ENCODE measurements at places on chromosomes 6 and 20.

GRCh38 chr6:114997813-114998292 is 655.0 kb upstream of the HS3ST5 start:
- no peak for DNase-seq
- no peak overlapping the region for H3K27ac ChIP-seq
- no peaks in the 10 kb centered on the region for H3K27me3 ChIP-seq
- no peak overlapping the region for H3K4me3 ChIP-seq
- H3K36me3 ChIP-seq: no peaks in the 10 kb centered on the region

- H3K27me3 ChIP-seq: no peaks in the 10 kb centered on the region
- no peaks in the 10 kb centered on the region for H3K36me3 ChIP-seq
- H3K4me1 ChIP-seq: no peaks in the 10 kb centered on the region
- no peak for DNase-seq
- H3K4me3 ChIP-seq: no peak overlapping the region
Observed at GRCh38 chr6:83432636-83433035, 1.8 kb upstream of the ME1 start.

GRCh38 chr20:40646361-40646760 is 42.7 kb downstream of the MAFB start:
- H3K4me3 ChIP-seq: no peak overlapping the region
- H3K4me1 ChIP-seq: no peaks in the 10 kb centered on the region
- no peaks in the 10 kb centered on the region for H3K36me3 ChIP-seq
- H3K27me3 ChIP-seq: no peaks in the 10 kb centered on the region
- H3K27ac ChIP-seq: no peak overlapping the region

DNA sequence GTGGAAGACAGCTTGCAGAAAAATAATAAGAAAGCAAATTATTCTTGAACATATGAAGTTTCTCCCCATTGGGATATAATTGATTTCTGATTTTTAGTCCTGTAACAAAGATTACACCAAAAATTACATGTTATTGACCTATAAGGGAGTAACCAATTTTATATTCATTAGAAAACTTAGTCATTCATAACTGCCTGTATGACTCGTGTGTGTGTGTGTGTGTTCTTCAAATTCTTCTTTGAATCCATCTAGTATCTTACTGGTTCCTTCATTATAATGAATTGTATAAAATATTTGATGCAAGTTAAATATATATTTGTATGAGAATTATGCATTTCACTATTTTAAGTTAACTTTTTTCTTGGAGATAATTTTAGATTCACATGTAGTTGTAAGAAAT is 310.4 kb downstream of the HAO1 start:
- H3K4me3 ChIP-seq: no peak overlapping the region
- no peak for DNase-seq
- no peak overlapping the region for H3K27ac ChIP-seq
- no peaks in the 10 kb centered on the region for H3K4me1 ChIP-seq
- H3K36me3 ChIP-seq: no peaks in the 10 kb centered on the region

GRCh38 chr20:23646106-23646873 is 8.5 kb upstream of the CST3 start:
- no peak for DNase-seq
- H3K36me3 ChIP-seq: no peaks in the 10 kb centered on the region
- H3K27me3 ChIP-seq: no peaks in the 10 kb centered on the region

DNA sequence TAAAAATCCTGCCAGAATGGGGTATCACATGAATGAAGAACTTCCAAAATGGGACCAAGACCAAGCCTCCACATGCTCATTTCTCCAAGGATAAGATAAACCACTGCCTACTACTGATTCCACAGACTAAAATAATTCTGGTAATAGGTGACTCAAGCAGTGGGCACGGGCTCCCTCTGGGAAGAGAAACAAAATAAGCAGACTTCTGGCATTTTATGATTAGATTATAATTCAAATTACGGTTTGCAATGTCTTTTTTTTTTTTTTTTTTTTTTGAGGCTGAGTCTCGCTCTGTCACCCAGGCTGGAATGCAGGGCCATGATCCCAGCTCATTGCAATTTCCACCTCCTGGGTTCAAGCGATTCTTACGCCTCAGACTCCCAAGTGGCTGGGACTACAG is 16.0 kb downstream of the UQCC1 start:
- H3K4me3 ChIP-seq: no peak overlapping the region
- no peaks in the 10 kb centered on the region for H3K27me3 ChIP-seq
- no peaks in the 10 kb centered on the region for H3K4me1 ChIP-seq
- H3K36me3 ChIP-seq: no peaks in the 10 kb centered on the region
- no peak for DNase-seq

DNA sequence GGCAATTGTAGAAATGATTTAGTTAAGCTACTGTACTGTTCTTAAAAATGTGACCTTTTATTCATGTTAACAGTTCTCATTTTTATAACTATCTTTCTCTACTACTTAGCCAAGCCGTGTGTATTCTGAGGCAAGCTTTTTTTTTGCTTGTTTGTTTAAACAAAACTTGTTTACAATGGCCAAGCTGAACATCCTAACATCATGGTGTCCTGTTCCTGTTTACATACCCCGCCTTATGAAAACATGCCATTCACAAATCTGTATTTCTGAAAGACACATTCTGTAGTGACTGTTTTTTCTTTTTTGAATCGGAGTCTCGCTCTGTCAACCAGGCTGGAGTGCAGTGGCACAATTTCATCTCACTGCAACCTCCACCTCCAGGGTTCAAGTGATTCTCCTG is 140.9 kb downstream of the NCOA3 start:
- no peak overlapping the region for H3K4me3 ChIP-seq
- no peaks in the 10 kb centered on the region for H3K27me3 ChIP-seq
- H3K36me3 ChIP-seq: peaks cover 3% of the 10 kb centered on the region
- DNase-seq: no peak
- H3K4me1 ChIP-seq: no peaks in the 10 kb centered on the region

DNA sequence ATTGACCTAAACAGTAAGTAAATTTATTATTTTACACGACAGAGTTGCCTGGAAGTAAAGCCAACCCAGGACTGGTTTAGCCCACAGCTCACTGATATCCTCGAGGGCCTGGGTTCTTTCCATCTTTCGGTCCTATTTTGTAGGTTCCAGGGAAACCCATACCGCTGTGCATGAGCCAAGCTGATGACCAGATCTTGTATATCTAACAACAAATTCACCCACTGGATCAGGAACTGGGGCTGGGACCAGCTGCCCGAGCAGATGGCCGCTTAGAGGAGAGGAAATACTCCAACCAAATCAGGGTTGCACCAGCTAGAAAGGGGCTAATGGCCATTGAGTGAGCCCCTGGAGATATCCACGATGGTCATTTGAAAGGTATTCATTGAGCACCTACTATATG is 139.2 kb downstream of the BACH2 start:
- H3K4me1 ChIP-seq: no peaks in the 10 kb centered on the region
- no peaks in the 10 kb centered on the region for H3K36me3 ChIP-seq
- no peaks in the 10 kb centered on the region for H3K27me3 ChIP-seq
- DNase-seq: no peak
- H3K4me3 ChIP-seq: no peak overlapping the region

GRCh38 chr6:1594445-1595200 is 15.1 kb upstream of the FOXC1 start:
- no peaks in the 10 kb centered on the region for H3K36me3 ChIP-seq
- no peak overlapping the region for H3K27ac ChIP-seq
- peaks cover 1% of the 10 kb centered on the region for H3K4me1 ChIP-seq
- H3K27me3 ChIP-seq: no peaks in the 10 kb centered on the region

- H3K27ac ChIP-seq: no peak overlapping the region
- no peaks in the 10 kb centered on the region for H3K27me3 ChIP-seq
- DNase-seq: no peak
- H3K4me1 ChIP-seq: no peaks in the 10 kb centered on the region
- no peak overlapping the region for H3K4me3 ChIP-seq
Observed at GRCh38 chr6:111147440-111147839, 60.1 kb downstream of the SLC16A10 start.

- H3K36me3 ChIP-seq: no peaks in the 10 kb centered on the region
- peaks cover 4% of the 10 kb centered on the region for H3K4me1 ChIP-seq
- H3K4me3 ChIP-seq: no peak overlapping the region
- no peak for DNase-seq
- no peaks in the 10 kb centered on the region for H3K27me3 ChIP-seq
- no peak overlapping the region for H3K27ac ChIP-seq
Observed at GRCh38 chr20:20741087-20742045, 28.9 kb upstream of the RALGAPA2 start.

- no peaks in the 10 kb centered on the region for H3K27me3 ChIP-seq
- H3K36me3 ChIP-seq: no peaks in the 10 kb centered on the region
- DNase-seq: no peak
- no peaks in the 10 kb centered on the region for H3K4me1 ChIP-seq
- H3K4me3 ChIP-seq: no peak overlapping the region
Observed at GRCh38 chr20:63087872-63088680, 81.3 kb upstream of the BHLHE23 start.

DNA sequence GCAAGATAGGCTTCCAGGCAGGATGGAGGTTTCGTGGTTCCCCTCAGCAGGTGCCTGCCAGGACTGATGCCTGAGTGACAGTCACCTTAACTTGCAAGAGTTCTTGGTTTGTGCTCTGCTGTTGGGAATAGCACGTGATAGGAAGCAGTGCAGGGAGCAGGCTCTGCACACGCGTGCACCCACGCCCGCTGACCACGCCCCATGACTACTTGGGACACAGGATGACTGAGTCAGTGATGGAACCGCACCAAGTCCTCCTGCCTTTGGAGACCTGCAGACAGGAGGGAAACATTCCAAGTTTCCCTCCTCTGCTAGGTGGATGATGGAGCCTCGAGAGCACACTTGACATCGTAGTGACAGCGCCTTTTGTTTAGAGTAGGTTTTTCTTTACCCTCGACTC is 164.2 kb downstream of the DTNBP1 start:
- H3K27ac ChIP-seq: no peak overlapping the region
- H3K36me3 ChIP-seq: peaks cover 57% of the 10 kb centered on the region
- H3K4me3 ChIP-seq: no peak overlapping the region
- no peaks in the 10 kb centered on the region for H3K27me3 ChIP-seq

DNA sequence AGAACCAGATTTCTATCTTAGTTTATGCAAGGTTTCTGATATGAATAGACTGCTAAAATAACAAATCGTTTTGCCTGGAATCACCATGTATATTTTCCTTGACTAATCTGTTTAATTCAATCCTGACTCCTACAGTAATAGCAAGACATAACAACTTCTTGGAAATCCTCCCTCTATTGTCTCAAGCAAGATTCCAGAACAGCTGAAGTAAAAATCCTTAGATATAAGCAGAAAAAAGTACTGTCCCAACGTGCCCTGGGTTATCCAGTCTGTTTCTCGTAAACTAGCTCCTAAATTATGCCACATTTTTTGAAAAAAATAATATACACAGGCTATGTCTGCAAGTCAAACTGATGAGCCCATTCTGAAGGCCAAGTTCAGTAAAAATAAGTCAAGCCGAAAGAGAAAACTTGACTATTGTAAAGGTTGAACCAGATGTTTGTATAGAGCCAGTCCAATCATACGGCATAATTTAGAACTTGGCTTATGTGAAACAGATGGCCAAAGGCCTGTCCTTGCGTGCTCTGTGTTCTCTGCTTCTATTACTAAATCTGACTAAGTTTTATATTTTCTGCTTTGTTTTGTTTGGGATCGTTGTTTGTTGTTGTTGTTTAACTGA is 341.6 kb upstream of the NRSN1 start:
- DNase-seq: no peak
- H3K4me3 ChIP-seq: no peak overlapping the region
- H3K27ac ChIP-seq: no peak overlapping the region
- H3K36me3 ChIP-seq: no peaks in the 10 kb centered on the region
- no peaks in the 10 kb centered on the region for H3K27me3 ChIP-seq

DNA sequence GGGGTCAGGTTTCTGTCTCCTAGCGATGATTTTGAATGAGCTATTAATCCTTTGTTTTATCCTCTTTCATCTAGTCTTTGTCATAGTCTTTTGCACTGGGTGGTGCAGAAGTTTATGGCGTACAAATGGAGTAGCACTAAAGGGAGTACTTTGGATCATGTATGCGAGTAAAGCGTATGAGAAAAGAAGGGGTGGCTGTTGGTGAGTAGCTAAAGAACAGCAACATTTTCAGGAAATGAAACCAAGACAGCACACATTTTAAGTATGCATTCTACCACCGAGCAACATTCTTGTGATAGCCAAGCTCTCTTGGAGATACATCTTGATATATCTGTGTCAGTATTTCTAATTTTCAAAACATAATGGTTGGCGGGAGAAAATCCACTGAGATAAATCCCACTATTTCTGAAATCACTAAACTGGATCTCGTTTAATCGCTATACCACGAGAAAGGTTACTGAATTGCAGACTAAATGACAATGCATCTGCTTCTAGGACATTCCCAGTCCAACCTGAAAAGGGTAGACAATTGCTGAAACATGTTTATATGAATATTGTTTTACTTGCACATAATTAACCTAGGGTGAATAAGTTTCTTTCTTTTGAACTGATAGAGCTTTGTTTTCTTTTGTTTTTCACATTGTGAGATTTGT is 196.1 kb downstream of the TRIM27 start:
- no peak for DNase-seq
- H3K4me3 ChIP-seq: no peak overlapping the region
- H3K36me3 ChIP-seq: no peaks in the 10 kb centered on the region
- no peaks in the 10 kb centered on the region for H3K4me1 ChIP-seq

DNA sequence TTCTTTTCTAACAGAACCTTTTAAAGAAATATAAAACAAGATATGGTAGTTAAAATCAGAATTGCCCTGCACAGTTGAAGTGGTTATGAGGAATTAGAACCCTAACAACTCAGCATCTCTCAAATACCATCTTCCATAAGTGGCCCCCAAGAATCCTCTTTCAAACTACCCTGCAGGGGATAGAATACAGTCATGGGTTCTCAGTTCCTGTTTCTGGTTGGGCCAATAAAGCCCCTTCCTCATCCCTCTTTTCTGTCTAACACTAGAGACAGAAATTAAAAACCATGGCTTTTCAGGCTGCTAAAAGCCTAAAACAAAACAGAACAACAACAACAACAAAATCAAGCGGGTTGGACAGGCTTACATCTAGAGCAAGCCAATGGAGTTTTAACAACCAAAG is 6.7 kb upstream of the LCA5 start:
- no peaks in the 10 kb centered on the region for H3K27me3 ChIP-seq
- DNase-seq: no peak
- no peak overlapping the region for H3K27ac ChIP-seq
- H3K4me3 ChIP-seq: no peak overlapping the region
- no peaks in the 10 kb centered on the region for H3K4me1 ChIP-seq
- H3K36me3 ChIP-seq: peaks cover 2% of the 10 kb centered on the region

DNA sequence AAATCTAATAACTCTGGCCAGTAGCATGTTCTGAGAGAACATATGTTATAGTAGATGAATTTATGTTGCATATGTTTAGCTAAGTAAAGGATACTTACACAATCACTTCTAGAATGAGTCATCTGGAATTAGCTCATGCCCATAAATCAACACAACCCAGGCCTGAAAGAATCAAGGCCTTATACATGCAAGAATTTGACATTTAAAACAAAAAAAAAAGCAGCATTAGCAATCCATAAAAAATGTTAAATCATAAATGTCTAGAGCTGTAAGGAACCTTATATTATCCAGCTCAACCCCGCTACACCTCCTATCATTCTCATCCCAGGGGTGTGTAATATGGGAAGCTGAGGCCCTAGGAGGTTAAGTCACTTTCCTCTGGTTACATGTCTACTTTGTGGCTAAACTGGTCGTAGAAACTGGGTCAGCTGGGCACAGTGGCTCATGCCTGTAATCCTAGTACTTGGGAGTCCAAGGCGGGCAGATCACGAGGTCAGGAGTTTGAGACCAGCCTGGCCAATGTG is 105.2 kb upstream of the CARMIL1 start:
- no peak for DNase-seq
- no peaks in the 10 kb centered on the region for H3K36me3 ChIP-seq
- no peaks in the 10 kb centered on the region for H3K27me3 ChIP-seq
- H3K4me3 ChIP-seq: no peak overlapping the region

All from iPS DF 6.9 (cell line).